Stimulated activated CD8-positive, alpha-beta memory T cell treated with anti-CD3 and anti-CD28 coated beads, Interleukin-15, amount 100 ng/mL, for 48 hours (primary cell): ENCODE measurements at places on chromosomes 16 and 17.

DNA sequence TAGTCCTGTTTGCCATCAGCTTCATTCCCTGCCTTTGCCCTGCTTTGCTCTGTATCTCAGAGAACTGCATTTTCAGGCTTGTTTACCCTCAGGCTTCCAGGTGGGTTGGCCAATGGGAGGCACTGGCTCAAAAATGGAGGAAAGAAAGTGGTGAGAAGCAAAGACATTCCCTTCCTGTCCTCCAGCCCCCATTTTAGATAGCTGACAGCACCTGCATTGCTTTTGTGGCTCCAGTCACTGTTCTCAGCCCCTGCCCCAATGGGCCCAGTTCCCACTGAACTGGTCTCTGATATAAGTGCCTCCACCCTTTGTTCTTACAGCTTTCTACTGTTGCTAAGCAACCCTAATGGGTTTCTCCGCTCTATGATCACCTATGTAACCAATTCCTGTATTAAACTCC is 19.4 kb upstream of the SDK2 start:
- no peak for DNase-seq

GRCh38 chr16:20726661-20727060 is 15.0 kb downstream of the THUMPD1 start:
- DNase-seq, result no peak

- no peak for DNase-seq
Observed at GRCh38 chr16:73998707-73999106, 297.9 kb upstream of the PSMD7 start.

DNA sequence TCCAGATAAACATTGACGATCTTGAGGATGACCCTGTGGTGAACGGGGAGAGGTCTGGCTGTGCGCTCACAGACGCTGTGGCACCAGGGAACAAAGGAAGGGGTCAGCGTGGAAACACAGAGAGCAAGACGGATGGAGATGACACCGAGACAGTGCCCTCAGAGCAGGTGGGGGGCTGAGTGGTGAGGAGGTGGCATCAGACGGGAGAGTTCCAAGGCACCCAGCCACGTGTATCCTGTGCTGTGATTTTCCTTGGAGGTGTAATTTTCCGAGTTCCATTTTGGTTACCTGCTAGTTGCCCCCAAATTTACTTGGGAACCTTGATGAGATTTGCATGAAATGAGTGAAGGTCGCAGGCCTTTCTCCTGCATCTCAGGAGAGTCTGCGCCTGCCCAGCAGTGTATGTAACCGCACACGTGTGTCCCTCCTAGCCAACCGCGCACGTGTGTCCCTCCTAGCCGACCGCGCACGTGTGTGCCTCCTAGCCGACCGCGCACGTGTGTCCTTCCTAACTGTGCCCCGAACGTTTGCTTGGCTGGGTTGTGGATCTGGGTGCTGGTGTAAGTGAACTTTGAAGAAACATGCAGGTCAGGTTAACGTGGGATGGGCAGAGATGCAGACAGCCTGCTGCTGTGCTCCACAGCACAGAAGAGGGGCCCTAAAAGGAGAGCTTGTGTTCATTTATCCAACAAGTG is 10.1 kb downstream of the TCF25 start:
- DNase-seq, result no peak

GRCh38 chr16:2190659-2191445 is 5.6 kb downstream of the CASKIN1 start:
- DNase-seq, result no peak

DNA sequence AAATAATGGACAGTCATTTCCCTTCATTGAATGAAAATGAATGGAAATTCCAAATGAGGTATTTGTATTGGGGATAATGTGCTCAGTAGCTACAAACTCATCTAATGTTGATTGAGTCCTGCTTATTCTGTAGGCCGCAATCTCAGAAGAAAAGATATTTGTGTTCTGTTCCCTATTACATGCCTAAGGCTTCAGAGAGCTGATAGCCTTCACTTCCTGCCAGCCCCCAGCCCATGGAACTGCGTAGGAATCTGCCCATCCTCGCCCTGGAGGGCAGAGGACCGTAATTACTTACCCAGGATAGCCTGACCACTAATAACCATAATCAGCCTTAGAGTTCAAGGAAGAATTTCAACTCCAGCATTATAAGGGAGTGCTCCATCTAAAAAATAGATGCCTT is 17.9 kb upstream of the SNTB2 start:
- no peak for DNase-seq

DNA sequence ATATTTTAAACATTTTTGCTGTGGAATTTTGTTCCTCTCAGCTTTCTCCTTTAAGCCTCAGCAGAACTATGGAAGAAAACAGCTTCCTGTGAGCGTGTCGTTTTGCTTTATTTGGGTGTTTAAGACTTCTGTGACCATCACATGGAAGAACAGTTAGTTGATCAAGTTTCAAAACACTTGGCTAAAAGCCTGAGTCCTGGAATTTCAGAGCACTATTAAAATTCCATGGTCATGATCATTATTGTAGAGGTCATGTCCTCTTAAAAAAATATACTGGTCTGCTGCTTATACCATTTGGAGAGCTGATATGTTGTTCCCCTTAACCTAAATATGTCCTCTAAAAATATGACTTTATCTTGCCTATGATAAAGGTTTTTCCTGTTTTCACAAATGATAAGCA is 12.6 kb upstream of the CDR2 start:
- DNase-seq, result no peak

- no peak for DNase-seq
Observed at GRCh38 chr16:75294773-75295459, 43.5 kb upstream of the BCAR1 start.

DNA sequence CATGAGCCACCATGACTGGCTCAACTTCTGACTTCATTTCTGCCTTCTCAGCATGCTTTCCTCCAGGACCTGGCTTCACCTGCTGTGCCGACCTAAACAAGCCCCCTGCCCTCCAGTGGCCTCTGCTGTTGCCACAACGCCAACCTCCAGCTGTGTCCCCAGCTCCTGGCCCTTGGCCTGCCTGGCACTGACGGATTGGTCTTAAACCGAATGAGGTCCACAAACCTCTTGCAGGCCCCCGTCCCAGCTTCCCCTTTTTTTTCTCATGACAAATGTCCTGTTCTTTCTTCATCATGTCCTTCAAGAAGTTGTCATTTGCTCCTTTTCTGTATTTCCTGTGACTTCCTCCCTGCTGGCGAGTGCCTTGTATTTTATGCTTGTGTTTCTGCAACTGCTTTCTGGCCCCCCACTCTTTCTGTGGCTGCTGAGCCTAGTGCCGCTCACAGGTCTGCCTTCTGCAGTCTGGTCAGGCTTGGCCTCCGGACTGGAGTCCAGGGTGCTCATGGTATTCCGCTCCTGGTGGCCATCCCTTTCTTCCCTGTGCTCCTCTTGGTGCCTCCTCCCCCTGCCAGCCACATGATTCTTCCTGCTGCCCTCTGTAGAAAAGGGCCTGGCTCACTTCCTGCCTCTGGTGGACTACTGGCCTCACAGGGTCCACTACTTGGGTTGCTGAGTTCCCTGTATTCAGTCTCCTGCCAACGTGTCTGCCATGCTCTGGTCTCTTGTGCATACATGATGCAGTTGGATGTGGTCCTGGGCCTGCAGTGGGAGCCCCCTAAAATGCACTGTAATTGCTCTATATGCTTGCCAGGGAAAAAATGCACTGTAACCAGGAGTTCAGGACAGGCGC is 2.9 kb downstream of the ATP6V0C start:
- DNase-seq, result no peak

DNA sequence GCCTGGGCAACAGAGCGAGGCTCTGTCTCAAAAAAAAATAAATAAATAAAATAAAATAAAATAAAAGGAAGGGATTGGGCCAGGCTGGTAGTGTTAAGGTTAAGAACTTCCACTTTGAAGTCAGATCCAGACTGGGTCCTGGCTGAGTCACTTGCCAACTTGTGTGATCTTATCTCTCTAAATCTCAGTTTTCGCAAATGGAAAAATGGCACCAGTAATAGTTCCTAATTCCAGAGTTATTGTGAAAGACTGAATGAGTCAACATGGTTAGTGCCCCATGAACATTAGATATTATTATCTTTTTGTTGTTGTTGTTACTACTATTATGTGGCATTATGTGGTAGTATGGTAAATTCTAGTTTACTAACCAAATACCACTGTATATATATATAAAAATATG is 188.0 kb upstream of the AXIN2 start:
- no peak for DNase-seq

GRCh38 chr17:39604911-39605491 is 2.7 kb downstream of the NEUROD2 start:
- no peak for DNase-seq
